ENCODE measurements at places on chromosomes 12 and 14.

- no peak for DNase-seq
Observed at GRCh38 chr12:115749071-115749841, 528.2 kb downstream of the MED13L start.

- no peak for DNase-seq
Observed at GRCh38 chr14:61290701-61291100, 9.6 kb upstream of the TMEM30B start.

GRCh38 chr14:99479906-99480869, at the start of gene SETD3:
SETD3 (minus strand) TSS chr14:99480859; CDS start chr14:99465805, 15,054 bp downstream.
- DNase-seq: no peak

DNA sequence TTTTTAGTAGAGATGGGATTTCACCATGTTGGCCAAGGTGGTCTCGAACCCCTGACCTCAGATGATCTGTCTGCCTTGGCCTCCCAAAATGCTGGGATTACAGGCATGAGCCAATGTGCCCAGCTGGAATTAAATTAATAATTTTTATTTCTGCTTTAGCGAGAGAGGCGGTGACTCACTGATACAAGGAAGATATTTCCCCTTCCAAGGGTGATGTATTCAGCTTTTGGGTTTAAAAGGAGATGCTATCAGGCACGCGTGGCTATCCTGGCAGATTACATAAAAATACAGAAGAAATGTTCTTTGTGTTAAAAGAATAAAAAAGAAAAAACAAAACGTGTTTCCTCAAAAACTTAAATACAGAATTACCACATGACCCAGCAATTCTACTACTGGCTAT, 12.4 kb upstream of the P2RX7 start:
- DNase-seq: no peak

DNA sequence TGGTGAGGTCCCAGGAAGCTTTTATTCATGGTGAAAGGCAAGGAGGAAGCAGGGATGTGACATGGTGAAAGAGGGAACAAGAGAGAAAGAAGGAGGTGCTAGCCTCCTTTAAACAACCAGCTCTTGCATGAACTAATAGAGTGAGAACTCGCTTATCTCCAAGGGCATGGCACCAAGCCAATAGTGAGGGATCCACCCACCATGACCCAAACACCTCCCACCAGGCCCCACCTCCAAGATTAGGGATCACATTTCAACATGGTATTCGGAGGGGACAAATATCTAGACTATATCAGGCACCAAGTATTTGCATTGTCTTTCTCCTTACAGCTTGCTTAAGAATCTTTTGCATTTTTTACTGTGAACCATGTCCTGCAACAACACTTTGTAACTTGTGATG, 91.9 kb upstream of the DHRS4 start:
- DNase-seq: no peak

DNA sequence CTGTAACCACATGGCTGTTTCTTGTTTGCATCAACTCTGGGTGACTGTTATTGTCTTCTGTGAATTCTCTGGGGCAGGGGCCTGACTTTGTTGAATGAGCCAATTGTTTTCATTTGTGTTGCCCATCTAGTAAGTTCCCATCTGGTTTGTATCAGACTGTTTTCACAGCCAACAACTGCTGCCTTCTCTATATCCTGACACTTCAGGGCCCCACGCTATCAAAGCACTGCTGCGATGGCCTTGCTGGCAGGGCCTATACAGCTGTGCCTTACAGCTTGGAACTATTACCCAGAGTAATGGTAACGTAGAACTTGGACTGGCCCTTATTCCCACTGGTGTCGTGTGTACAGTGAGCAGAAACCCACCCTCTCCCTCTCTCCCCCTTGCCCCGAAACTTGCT, 104.3 kb upstream of the DACT1 start:
- DNase-seq: no peak

- DNase-seq: peak; percentile 75
Observed at GRCh38 chr14:22314183-22314820, 274.7 kb downstream of the DAD1 start.

GRCh38 chr14:87468531-87468930, 524.5 kb downstream of the GALC start:
- DNase-seq: no peak

DNA sequence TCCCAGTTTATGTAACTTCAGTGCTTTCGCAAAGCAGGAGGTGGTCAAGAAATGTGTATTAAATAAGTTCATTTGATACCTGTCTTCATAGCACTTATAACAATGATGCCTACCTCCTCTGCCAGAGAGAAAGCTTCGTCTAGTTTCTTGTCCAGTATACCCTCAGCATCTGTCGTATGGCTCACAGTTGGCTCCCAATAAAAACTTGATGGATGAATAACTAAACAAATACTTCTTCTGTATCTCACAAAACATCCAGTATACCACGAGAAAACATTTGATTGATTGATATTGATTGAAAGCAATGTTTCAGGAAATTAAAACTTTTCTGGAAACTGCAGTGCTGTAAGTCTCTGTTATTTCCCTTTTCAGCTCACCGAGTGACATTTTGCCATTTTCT, 26.9 kb upstream of the PTGDR start:
- no peak for DNase-seq

- DNase-seq: no peak
Observed at GRCh38 chr14:22580625-22581024, 8.4 kb downstream of the DAD1 start.

- DNase-seq: no peak
Observed at GRCh38 chr12:27821259-27821973, 41.4 kb upstream of the MANSC4 start.

DNA sequence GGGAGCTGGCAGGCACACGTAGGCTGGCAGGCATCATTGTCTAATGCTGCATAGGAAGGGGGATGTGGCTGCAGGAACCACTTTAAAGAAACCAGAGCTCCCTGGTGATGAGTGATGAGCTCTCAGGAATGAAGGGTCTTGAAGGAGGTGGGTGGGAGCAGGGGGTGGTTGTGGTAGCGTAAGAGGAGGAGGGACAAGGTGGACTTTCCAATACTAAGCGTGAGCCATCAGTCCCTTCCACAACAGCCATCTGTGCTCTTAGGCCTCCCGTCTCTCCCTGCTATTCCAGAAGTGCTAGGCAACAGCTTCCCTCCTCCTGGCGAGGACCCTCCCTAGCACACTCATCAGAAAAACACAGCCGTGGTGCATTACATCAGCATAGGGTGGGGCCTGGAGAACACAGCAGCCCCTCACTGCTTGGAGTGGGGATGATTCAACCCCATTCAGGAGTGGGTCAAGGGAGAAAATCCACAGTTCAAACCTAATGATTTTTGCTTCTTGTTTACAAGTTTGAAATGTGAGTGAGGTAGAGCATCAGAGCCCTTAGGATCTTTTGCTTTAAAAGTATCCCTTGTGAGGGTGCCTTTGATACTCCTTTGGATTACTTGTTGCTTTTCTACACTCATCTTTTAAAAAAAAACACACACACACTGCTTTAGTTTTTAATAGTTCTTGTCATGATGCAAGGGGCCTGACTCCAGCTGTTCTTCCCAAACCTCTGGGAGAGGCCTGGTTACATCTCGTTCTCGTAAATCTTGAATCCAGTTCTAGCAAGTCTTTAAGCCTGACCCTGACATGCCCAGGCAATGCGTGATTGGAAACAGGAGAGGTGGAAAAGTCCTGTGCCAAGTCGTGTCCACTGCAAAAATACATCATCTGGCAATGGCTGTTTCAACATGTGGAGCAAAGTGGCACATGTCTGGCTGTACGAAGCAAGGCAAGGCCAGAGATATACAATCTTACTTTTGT, 356.4 kb upstream of the DDHD1 start:
- DNase-seq: peak; percentile 63
